Sigmoid colon (tissue), 7 donors: ENCODE measurements at places on chromosomes 12 and 14. TPM values are rescaled to one million over a fixed set of nuclear protein-coding genes. Genes with fewer than 3 reads are reported as not detected.

GRCh38 chr12:58387199-58387598 lies 445.8 kb downstream of the ATP23 start:
- no peak for DNase-seq

DNA sequence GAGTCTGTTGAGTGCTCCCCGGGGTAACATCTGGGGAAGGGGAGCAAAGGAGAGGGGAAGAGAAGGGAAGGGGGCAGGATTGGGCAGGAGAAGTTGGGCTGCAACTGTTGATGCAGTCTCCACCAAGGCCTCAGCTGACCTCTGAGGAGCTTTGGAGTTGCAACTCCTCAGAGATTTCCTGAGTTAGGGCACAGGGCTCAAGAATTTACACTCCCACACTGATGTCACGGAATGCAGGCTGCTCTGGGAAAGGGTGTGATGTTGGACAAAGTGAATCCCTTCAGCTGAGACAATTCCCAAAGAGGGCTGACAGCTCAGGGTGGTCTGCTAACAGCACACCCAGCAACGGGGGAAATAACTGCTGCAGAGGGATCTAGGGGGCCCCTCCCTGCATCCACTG lies 295.6 kb downstream of the PCNX1 start:
- no peak for DNase-seq

GRCh38 chr14:29111554-29111953 lies 345.0 kb downstream of the FOXG1 start:
- DNase-seq, result no peak

PPP4R4 gene
- total RNA-seq, result 3.0 TPM

DNA sequence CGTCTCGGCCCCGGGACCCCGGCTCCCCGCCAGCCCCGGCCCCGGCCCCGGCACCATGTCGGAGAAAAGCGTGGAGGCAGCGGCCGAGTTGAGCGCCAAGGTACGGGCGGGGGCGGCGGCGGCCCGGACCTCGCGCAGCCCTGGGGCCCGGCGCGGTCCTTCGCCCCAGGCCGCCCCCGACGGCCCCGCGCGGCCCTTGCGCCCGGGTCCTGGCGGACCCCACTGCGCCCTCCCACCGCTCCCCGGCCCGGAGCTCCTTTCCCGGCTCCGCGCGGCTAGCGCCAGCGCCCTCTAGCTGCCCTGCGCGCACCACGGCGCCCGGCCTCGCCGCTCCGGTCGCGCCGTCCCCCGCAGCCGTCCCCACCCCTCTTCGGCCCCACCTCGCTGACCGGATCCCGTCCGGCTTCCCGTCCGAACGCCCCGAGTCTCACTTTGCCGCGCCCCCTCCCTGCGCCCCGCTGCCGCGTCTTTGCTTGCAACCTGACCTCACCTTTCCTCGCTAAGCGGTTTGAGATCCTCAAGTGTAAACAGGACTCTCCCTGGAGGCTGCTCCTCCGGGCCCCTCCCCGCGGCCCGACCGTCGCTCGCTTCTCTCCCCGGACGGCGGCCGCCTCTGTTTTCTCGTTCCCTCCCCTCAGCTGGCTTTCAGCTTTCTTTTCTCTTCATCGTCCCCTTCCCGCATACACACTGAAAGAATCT lies 637 bp downstream of the PTMS start:
- DNase-seq, result peak; percentile 91

MSRB3 gene
- total RNA-seq, result 222 TPM

DNA sequence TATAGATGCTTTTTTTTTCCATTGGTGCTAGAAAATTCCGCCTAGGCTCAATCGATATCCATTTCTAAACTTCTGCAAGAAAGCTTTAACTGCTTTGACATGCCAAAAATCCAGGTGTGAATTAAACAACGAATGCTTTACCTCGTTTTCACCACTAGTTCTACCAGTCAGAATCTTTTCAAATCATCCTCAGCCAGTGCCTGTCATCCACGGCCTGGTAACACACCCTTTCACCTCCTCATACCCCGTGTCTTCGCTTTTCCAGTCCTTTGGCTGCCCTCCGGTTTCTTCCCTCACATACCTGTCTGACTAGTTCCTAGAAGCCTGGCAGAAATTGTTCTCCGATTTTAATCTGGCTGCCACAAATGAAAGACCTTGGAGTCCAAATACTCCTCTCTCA lies 1.4 kb upstream of the PHC1 start:
- no peak for DNase-seq

ATP5MC2 gene
- total RNA-seq, result 513 TPM

TFCP2 gene
- total RNA-seq, result 12.7 TPM

DNA sequence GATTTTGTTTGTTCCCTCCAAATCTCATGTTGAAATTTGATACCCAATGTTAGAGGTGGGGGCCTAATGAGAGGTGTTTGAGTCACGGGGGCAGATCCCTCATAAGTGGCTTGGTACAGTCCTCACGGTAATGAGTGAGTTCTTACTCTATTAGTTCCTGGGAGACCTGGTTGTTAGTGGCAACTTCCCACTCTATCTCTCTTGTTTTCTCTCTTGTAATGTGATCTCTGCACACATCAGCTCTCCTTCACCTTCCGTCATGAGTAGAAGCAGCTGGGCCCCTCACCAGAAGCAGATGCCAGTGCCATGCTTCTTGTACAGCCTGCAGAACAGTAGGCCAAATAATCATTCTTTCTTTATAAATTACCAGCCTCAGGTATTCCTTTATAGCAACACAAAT lies 29.6 kb upstream of the KCNK10 start:
- DNase-seq, result no peak

CD9 gene
- 240 TPM for total RNA-seq

DNA sequence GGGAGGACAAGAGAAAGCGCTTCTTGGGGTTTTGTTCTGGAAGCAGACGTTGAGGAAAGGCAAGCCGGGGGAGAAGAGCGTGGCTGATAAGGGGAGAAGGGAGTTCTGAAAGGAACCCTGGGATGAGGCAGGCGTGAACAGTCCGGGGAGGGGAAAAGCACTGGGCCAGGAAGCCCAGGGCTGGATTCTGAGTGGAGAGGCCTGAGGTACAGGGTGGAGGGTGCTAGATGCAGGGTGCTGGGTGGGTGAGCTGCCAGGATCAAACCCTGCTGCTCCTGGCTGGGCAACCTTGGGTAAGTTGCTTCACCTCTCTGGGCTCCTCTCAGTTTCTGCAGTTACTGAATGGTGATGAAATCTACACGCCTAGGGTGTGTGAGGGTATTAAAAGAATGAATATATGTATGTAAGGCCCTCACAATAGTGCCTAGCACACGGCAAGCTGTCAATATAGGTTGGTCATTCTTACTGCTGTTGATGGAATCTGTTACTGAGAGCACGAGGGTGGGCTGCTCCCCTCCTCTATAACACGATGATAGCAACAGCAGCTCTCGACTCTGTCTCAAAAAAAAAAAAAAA lies 138.5 kb downstream of the RBM19 start:
- no peak for DNase-seq

GRCh38 chr12:81332054-81332453 lies 254.2 kb downstream of the ACSS3 start:
- DNase-seq, result no peak

KRT79 gene
- total RNA-seq, result not detected
